ENCODE measurements at places on chromosomes 1 and 21.

GRCh38 chr1:10657088-10657847, 139.2 kb downstream of the CASZ1 start:
- no peak for DNase-seq

DNA sequence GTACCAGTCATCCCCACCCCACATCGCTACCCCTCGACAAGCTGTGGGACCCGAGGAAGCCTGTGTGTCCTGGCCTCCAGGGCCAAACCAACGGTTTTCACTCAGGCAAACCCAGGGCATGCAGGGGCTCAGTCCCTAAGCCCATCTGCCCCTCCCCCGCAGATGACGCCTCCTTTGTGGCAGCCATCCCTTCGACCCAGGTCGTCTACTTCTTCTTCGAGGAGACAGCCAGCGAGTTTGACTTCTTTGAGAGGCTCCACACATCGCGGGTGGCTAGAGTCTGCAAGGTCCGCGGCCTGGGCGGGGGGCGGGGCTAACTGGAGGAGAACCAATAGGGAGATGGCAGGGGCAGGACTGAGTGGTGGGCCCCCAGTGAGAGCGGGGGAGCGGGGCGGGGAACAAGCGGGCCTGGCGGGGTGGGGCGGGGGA, 7.4 kb downstream of the SEMA4A start:
- peak; percentile 85 for DNase-seq

DNA sequence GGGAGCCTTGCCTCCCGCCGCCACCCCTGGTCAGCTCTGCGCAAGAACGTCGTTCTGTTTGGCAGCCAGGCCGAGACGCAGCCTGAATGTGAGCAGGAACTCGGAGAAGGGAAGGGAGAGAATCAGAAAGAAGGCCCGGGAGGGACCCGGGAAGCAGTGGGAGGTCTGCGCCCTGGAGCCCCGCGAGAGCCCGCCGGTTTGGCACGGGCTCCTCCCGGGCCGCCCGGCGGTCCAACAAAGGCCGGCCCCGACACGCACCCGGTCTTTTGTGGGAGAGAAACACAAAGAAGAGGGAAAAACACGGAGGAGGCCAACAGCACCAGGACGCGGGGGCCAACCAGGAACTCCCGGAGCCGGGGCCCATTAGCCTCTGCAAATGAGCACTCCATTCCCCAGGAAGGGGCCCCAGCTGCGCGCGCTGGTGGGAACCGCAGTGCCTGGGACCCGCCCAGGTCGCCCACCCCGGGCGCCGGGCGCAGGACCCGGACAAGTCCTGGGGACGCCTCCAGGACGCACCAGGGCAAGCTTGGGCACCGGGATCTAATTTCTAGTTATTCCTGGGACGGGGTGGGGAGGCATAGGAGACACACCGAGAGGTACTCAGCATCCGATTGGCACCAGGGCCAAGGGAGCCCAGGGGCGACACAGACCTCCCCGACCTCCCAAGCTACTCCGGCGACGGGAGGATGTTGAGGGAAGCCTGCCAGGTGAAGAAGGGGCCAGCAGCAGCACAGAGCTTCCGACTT, 2.7 kb upstream of the OLIG2 start:
- no peak for DNase-seq

- no peak for DNase-seq
Observed at GRCh38 chr1:77544845-77545244, 137.6 kb downstream of the ZZZ3 start.

GRCh38 chr1:19981507-19982312, 2.3 kb upstream of the PLA2G2A start:
- no peak for DNase-seq

DNA sequence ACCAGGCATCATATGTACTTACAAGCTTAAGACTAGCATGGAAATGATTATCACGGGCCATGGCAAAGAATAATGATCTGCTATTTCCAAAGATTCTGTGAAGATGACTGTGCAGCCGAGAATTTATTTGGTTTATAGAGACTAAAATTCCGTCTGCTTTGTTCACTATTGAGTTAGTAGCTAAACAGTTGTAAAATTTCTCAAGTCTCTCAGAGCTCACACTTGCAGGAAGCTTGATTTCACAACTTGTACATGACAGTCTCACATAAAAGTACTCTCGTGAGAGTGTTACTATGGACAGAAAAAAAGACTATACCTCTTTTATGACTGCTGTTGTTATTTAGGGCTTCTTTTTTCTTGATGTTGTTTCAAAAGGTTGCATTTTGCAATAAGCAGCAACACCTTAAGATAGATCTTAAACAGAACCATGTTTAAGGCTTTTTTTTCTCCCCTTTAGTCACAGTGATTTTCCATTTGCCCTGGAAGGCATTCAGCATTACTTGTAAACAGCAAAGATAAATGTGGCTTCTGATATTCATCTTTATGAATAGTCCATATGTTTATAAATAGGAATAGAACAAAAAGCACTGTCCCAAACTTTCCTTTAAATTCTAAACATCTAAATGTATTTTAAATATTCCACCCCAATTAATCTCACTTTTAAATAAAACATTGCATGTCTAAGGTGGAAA, 24.8 kb downstream of the ST6GALNAC5 start:
- DNase-seq: no peak

GRCh38 chr1:78491451-78492071, 787 bp downstream of the PTGFR start:
- DNase-seq: peak; percentile 27
